Vein endothelial cell (primary cell): ENCODE measurements at places on chromosomes 12 and 14. TPM values are rescaled to one million over a fixed set of nuclear protein-coding genes. Genes with fewer than 3 reads are reported as not detected.

The GPD1 gene
- total RNA-seq: under 0.01 TPM in 1 of 2 replicates, not detected in the other

The ACOT2 gene
- total RNA-seq: 8.8 and 13.5 TPM in 2 replicates

The ARHGDIB gene
- total RNA-seq: 583 and 636 TPM in 2 replicates

The AMHR2 gene
- not detected in 2 replicates for total RNA-seq

The TAS2R50 gene
- total RNA-seq: 4.5 and 4.6 TPM in 2 replicates

The AMN gene
- 0.10 and 0.33 TPM in 2 replicates for total RNA-seq

The RXYLT1 gene
- total RNA-seq: 9.8 and 10.1 TPM in 2 replicates

The C12orf60 gene
- 1.6 and 2.2 TPM in 2 replicates for total RNA-seq

The CYP46A1 gene
- total RNA-seq: 0.19 TPM in 1 of 2 replicates, not detected in the other

The ZDHHC22 gene
- under 0.01 TPM in 1 of 2 replicates, not detected in the other for total RNA-seq

The KRT6B gene
- total RNA-seq: not detected in 2 replicates

The LMBR1L gene
- 72.9 and 91.5 TPM in 2 replicates for total RNA-seq

The PRIMA1 gene
- total RNA-seq: not detected in 2 replicates

The ACSS3 gene
- total RNA-seq: 0.19 and 0.33 TPM in 2 replicates

The HOXC6 gene
- not detected in 2 replicates for total RNA-seq

The ANO2 gene
- 45.6 and 58.5 TPM in 2 replicates for total RNA-seq

The ZNF268 gene
- 21.9 and 23.8 TPM in 2 replicates for total RNA-seq

The PELI2 gene
- total RNA-seq: 11.3 and 13.7 TPM in 2 replicates

The ZC3H14 gene
- total RNA-seq: 62.7 and 74.9 TPM in 2 replicates

The SIRT4 gene
- 0.76 and 0.98 TPM in 2 replicates for total RNA-seq

The POTEM gene
- total RNA-seq: not detected in 2 replicates

The ERP27 gene
- 0.33 and 1.3 TPM in 2 replicates for total RNA-seq

The TAS2R46 gene
- 2.9 and 3.1 TPM in 2 replicates for total RNA-seq

The CHGA gene
- total RNA-seq: not detected in 2 replicates

The TTC8 gene
- 14.4 and 15.8 TPM in 2 replicates for total RNA-seq

The DBX2 gene
- not detected in 2 replicates for total RNA-seq

The HPD gene
- total RNA-seq: not detected in 2 replicates

The AHNAK2 gene
- total RNA-seq: 55.2 and 76.0 TPM in 2 replicates

The C1QL4 gene
- 0.10 TPM in 1 of 2 replicates, not detected in the other for total RNA-seq

The GALNT4 gene
- 24.9 and 25.5 TPM in 2 replicates for total RNA-seq

The NRL gene
- 0.98 and 1.1 TPM in 2 replicates for total RNA-seq

The LIN52 gene
- 6.1 and 6.9 TPM in 2 replicates for total RNA-seq

The DDIT3 gene
- 4.9 and 5.9 TPM in 2 replicates for total RNA-seq

The LYSET gene
- total RNA-seq: 11.4 and 12.6 TPM in 2 replicates

The GPHB5 gene
- total RNA-seq: not detected in 2 replicates

The FSCB gene
- not detected in 2 replicates for total RNA-seq

The PLD4 gene
- under 0.01 TPM in 2 replicates for total RNA-seq

The KLHDC1 gene
- 1.3 TPM in 2 replicates for total RNA-seq

The LRP1-AS gene
- not detected in 2 replicates for total RNA-seq

The GRIP1 gene
- under 0.01 and 0.10 TPM in 2 replicates for total RNA-seq

The RAB5B gene
- 75.8 and 83.0 TPM in 2 replicates for total RNA-seq

The SERPINA1 gene
- not detected in 2 replicates for total RNA-seq

The NIN gene
- total RNA-seq: 41.8 and 61.6 TPM in 2 replicates

The PMCH gene
- 0.65 and 0.76 TPM in 2 replicates for total RNA-seq

The SLC22A17 gene
- 0.76 and 1.6 TPM in 2 replicates for total RNA-seq

The AKAP5 gene
- 0.33 and 0.76 TPM in 2 replicates for total RNA-seq

The SPATA7 gene
- total RNA-seq: 10.1 and 16.3 TPM in 2 replicates

The SCYL2 gene
- 51.9 and 65.8 TPM in 2 replicates for total RNA-seq

The IL31 gene
- total RNA-seq: not detected in 2 replicates

The MUCL1 gene
- total RNA-seq: not detected in 2 replicates

The IKZF4 gene
- 0.67 and 0.98 TPM in 2 replicates for total RNA-seq
